NCI-H1417 treated with DMSO at 0.1 percent for 48 hours (cell line): ENCODE measurements at places on chromosomes 11 and 22.

DNA sequence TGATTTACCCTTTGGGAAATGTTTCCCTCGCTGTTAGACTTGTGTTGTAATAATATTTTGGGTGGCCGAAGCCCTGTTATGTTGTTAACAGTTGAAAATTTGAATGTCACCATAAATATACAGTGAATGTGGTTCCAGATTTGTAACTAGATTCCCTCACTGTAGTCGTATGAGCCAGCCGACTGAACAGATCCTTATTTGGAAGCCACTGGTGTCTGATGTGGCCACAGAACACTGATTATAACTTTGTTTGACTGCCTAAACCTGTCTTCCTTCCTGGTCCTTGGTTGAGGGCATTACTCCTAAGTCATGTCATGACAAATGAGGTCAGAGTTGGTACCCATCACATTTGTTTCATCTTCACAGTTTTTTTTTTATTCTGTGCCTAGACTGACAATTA lies 45.4 kb downstream of the YAP1 start:
- DNase-seq, result no peak

- no peak for DNase-seq
Observed at GRCh38 chr11:48091426-48092102, 111.2 kb downstream of the PTPRJ start.

DNA sequence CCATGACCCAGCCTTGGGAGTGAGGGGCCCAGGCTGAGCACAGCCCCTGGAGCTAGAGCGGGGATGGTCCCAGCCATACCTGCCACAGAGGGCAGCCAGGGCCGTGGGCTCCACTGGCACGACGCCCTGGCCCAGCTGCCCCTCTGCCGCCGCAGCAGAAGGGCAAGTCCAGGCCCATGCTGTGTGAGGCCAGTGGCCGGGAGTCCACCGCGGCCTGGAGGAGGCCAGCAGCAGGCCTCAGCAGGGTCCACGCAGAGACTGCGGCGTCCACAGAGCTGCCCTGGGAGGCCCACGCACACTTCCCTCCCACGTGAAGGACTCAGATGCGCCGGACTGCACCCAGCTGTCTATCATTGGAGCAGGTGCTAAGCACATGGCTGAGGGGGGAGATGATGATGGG lies 23.5 kb downstream of the MOB2 start:
- DNase-seq, result no peak

DNA sequence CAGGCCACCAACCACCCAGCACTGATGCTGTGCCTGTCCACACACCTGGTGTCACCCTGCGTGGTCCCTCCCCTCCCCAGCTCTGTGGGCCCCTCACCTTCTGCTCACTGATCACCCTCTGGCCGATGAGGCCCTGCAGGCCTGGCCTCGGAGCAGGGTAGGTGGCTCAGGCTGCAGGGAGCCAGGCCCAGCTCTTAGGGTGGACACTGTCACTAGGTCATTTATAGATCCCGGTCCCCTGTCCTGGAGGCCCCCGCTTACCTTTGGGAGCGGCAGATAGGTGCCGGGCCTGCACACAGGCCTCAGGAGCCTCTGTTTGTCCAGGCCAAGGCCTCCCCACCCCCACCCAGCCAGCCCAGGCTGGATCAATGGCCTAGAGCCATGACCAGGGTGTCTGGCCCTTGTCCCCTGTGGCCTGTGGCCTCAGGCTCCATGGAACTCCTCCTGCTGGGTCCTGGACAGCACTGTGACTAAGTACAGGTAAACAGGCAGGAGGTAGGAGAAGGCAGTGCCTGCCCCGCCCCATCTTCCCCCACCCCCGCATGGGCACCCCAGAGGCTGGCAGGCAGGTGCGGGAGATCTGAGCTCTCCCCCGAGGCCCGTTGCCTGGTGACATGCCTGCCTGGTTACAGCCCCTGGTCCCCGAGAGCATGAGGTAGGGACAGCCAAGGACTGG lies at the start of gene TMPRSS6:
TMPRSS6 (minus strand) TSS at position 472 of the 676 bp plus-strand sequence. CDS start 6,296 bp downstream, outside the sequence.
- DNase-seq, result peak; percentile 8

- DNase-seq, result no peak
Observed at GRCh38 chr11:20007386-20007785, 152.9 kb downstream of the DBX1 start.

GRCh38 chr22:37994049-37994448 lies 9.7 kb upstream of the SOX10 start:
- no peak for DNase-seq

GRCh38 chr11:69217276-69218105 lies 61.8 kb downstream of the SMIM38 start:
- no peak for DNase-seq

- DNase-seq, result no peak
Observed at GRCh38 chr22:50633086-50633485, 5.1 kb upstream of the ARSA start.

GRCh38 chr11:74992852-74993251 lies 4.1 kb downstream of the NEU3 start:
- no peak for DNase-seq

- no peak for DNase-seq
Observed at GRCh38 chr11:110977661-110978060, 265.4 kb upstream of the ARHGAP20 start.

DNA sequence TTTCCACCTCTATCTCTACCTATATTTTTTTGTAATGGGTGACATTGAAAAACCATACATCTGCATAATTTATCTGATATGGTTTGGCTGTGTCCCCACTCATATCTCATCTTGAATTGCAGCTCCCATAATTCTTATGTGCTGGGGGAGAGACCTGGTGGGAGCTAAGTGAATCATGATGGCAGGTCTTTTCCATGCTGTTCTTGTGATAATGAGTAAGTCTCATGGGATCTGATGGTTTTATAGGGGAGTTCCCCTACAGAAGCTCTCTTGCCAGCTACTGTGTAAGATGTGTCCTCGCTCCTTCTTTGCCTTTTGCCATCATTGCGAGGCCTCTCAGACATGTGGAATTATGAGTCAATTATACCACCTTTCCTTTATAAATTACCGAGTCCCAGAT lies 551.0 kb upstream of the ANO5 start:
- no peak for DNase-seq

GRCh38 chr11:124760205-124760652 lies 1.9 kb downstream of the ESAM start:
- DNase-seq, result no peak

GRCh38 chr11:2807025-2807681 lies 78.4 kb downstream of the CDKN1C start:
- DNase-seq, result no peak

DNA sequence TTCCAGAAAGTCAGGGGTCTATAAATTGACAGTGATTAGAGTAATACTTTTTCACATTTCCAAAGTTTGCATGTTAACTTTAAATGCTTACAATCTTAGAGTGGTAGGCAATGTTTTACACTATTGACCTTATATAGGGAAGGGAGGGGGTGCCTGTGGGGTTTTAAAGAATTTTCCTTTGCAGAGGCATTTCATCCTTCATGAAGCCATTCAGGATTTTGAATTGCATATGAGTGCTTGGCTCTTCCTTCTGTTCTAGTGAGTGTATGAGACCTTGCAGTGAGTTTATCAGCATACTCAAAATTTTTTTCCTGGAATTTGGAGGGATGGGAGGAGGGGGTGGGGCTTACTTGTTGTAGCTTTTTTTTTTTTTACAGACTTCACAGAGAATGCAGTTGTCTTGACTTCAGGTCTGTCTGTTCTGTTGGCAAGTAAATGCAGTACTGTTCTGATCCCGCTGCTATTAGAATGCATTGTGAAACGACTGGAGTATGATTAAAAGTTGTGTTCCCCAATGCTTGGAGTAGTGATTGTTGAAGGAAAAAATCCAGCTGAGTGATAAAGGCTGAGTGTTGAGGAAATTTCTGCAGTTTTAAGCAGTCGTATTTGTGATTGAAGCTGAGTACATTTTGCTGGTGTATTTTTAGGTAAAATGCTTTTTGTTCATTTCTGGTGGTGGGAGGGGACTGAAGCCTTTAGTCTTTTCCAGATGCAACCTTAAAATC lies 5.3 kb downstream of the MALAT1 start:
- DNase-seq, result no peak
